ENCODE measurements at places on chromosomes 7 and 10. TPM values are rescaled to one million over a fixed set of nuclear protein-coding genes. Genes with fewer than 3 reads are reported as not detected.

DNA sequence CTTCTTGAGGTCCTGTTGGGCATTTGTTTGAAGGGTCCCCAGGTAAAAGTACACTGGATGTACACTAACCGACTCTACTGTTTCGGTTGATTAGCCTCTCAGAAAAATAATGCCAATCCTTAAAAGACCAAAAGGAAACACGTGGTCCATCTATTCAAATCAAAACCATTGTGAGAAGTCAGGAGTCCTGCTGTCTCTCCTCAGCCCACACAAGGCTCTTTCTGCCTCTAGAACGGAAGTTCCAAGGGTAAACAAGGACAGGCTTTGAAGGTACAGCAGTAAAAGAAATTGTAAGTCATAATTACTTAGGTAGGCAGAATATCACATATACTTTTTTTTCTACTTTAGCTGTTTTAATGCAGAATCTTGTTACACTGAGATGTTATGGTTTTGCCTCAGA lies 71.7 kb upstream of the TPK1 start:
- DNase-seq = no peak

- no peak for DNase-seq
These were observed 620 bp downstream of the EPO start for GRCh38 chr7:100720671-100721504.

The TMEM209 gene
- total RNA-seq = 10.3 TPM

The AKR1C3 gene
- 4.0 TPM for total RNA-seq

- no peak for DNase-seq
These were observed 3.5 kb downstream of the NOBOX start for GRCh38 chr7:144399946-144400345.

The CDK14 gene
- 29.3 TPM for total RNA-seq

The FANK1 gene
- total RNA-seq = 3.2 TPM

- no peak for DNase-seq
These were observed 98.4 kb upstream of the FZD1 start for GRCh38 chr7:91165846-91166230.

Measured in tongue (tissue), 3 donors.